ENCODE measurements at places on chromosomes 3 and 15. TPM values are rescaled to one million over a fixed set of nuclear protein-coding genes. Genes with fewer than 3 reads are reported as not detected.
A peak's percentile ranks its signal among the peaks of the same experiment; 100 is the strongest.

- H3K27me3 ChIP-seq: no peaks in the 10 kb centered on the region
- DNase-seq: no peak
- H3K4me1 ChIP-seq: peaks cover 4% of the 10 kb centered on the region
- H3K4me3 ChIP-seq: no peak overlapping the region
- H3K27ac ChIP-seq: no peak overlapping the region
Observed at GRCh38 chr3:192993411-192993810, 75.8 kb upstream of the MB21D2 start.

GRCh38 chr15:29632671-29633406 is 189.4 kb downstream of the TJP1 start:
- H3K36me3 ChIP-seq: no peaks in the 10 kb centered on the region
- peaks cover 5% of the 10 kb centered on the region for H3K4me1 ChIP-seq
- no peak overlapping the region for H3K4me3 ChIP-seq

IQCH gene
- total RNA-seq: 4.4 TPM

- H3K27me3 ChIP-seq: no peaks in the 10 kb centered on the region
- H3K4me3 ChIP-seq: no peak overlapping the region
- no peaks in the 10 kb centered on the region for H3K36me3 ChIP-seq
Observed at GRCh38 chr3:189455641-189456417, 175.4 kb upstream of the TP63 start.

DNA sequence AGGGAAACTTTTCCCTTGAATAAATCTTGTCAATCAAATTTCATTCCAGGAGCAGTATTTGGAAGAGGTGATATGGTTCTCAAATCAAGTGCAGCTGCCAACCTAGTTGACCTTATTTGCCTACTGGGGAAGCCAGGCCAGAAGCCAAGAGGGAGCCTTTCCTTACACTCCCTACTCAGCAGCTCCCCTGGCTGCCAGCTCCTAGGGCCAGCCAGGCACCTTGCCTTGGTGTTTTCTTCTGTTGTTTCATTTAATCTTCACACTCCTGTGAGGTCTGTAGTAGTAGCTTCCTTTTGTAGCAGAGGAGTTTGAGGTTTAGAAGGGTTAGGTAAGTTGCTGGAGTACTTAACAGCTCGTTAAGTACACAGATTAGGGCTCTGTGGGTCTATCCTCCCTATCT is 22.6 kb downstream of the MKRN2OS start:
- no peak for DNase-seq
- H3K27ac ChIP-seq: no peak overlapping the region
- H3K4me1 ChIP-seq: no peaks in the 10 kb centered on the region
- no peak overlapping the region for H3K4me3 ChIP-seq

CHST14 gene
- 5.8 TPM for total RNA-seq

HRH1 gene
- 14.8 TPM for total RNA-seq

DNA sequence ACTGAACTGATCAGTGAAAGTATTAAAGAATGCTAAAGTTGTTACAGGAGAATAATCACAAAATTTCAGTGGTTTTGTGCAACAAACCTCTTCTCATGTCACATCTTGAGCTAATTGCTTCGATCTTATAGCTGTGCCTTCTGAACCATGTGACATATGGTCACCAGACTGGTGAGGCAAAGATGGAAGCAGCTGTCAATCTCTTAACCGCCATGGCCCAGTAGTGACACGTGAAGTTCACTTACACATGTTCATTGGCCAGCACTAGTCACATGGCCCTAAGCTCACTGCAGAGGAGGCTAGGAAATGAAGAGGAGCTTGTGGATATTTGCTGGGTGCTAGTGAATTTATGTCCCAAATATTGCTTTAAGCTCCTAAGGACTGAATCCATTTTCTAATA is 32.5 kb downstream of the BOC start:
- H3K27me3 ChIP-seq: no peaks in the 10 kb centered on the region
- H3K4me3 ChIP-seq: no peak overlapping the region
- no peaks in the 10 kb centered on the region for H3K4me1 ChIP-seq
- no peaks in the 10 kb centered on the region for H3K36me3 ChIP-seq
- DNase-seq: no peak
- no peak overlapping the region for H3K27ac ChIP-seq

GRCh38 chr3:157574531-157574930 is 71.3 kb upstream of the VEPH1 start:
- H3K4me3 ChIP-seq: no peak overlapping the region
- no peak for DNase-seq
- H3K36me3 ChIP-seq: no peaks in the 10 kb centered on the region
- no peaks in the 10 kb centered on the region for H3K27me3 ChIP-seq
- peaks cover 11% of the 10 kb centered on the region for H3K4me1 ChIP-seq

DNA sequence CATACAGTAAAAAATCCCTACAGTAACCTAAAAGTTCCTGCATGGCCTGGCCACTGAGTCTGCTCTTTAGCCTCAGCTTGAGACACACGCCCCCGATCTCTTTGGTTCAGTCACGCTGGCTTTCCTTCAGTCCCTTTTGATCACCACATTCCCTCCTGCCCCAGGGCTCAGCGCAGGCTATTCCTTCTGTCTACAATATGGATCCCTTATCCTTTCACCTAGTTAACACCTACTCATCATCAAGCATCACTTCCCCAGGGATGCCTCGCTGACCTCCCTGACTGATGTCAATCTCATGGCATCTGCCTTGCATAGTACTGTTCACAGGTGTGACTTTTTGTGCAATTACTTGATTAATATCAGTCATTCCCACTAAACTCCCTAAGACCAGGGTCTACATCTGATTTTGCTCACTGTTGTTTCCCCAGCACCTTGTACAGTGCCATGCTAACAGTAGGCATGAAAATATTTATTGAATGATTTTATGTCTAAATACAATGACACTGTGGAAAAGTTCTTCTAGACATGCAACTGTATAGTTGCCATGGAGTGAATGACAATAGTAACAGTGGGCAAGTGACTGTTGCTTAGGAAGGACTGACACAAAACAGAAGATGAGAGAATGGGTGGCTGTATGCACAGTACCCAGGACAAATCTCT is at the start of gene SNTN:
Gene SNTN (plus strand): TSS at position 610 of the 660 bp plus-strand sequence. CDS start 13 bp downstream, at position 623.
- H3K27me3 ChIP-seq: peaks cover 28% of the 10 kb centered on the region
- H3K4me3 ChIP-seq: no peak within 1 kb of the TSS
- DNase-seq: no peak
- no peak within 1 kb of the TSS for H3K27ac ChIP-seq
- no peaks in the 10 kb centered on the region for H3K36me3 ChIP-seq

RYR3 gene
- not detected for total RNA-seq

GRCh38 chr3:129106320-129106719 is 15.3 kb downstream of the RAB43 start:
- peaks cover 13% of the 10 kb centered on the region for H3K4me1 ChIP-seq
- H3K4me3 ChIP-seq: no peak overlapping the region
- H3K36me3 ChIP-seq: peaks cover 43% of the 10 kb centered on the region
- H3K27me3 ChIP-seq: no peaks in the 10 kb centered on the region
- H3K27ac ChIP-seq: no peak overlapping the region

DNA sequence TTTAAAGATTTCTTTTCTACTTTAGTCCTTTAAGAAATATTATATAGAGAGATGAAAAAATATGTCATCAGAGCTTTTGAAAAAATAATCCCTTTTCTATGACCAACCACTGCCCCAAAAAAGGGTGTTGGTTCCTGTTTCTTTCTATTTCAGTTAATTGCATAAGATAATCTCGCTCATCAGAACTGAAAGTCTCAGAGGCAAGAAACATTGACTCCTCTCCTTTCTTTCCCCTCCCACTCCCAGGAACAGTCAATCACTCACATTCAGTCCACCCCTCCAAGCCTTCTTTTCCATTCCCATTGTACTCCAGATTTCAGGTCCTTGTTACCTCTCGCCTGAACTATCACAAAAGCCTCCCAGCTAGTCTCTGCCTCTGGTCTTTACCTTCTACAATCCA is 153.7 kb upstream of the ABI3BP start:
- H3K4me1 ChIP-seq: peaks cover 9% of the 10 kb centered on the region
- H3K36me3 ChIP-seq: peaks cover 4% of the 10 kb centered on the region
- H3K4me3 ChIP-seq: no peak overlapping the region
- no peak for DNase-seq
- peak overlapping the region; percentile 92 for H3K27ac ChIP-seq

DNA sequence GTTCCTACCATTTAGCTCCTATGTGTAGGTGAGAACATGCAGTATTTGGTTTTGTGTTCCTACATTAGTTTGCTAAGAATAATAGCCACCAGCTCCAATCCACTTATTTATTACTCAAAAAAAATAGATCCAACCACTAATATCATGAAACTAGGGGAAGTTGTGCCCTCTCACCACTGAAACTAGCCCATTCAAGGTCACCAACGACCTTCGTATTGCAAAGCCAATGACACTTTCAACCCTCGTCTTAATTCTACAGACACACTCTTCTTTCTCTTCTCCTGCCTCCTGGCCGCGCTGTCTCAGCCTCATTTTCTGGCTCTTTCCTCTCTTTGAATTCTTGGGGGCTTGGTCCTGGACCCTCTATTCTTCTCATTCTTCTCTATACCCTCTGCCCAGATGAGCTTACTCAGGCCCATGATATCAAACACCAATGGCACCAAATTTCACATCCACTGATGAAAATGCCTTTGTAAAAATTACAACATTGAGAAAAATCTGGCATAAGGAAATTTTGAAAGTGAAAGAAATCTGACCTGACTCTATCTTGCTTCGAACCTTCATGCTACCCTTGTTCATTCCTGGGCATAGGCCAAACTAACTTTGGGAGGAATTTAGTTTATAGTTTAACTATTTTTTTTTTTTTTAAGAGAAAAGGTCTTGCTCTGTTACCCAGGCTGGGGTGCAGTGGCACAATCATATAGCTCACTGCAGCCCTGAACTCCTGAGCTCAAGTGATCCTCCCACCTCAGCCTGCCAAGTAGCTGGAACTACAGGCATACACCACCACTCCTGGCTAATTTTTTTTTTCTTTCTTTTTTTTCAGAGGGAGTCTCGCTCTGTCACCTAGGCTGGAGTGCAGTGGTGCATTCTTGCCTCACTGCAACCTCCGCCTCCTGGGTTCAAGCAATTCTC is 25.4 kb upstream of the LIMD1 start:
- H3K27ac ChIP-seq: no peak overlapping the region
- no peaks in the 10 kb centered on the region for H3K36me3 ChIP-seq
- DNase-seq: no peak
- H3K4me3 ChIP-seq: no peak overlapping the region

- no peaks in the 10 kb centered on the region for H3K4me1 ChIP-seq
- no peak for DNase-seq
- H3K27me3 ChIP-seq: peaks cover 54% of the 10 kb centered on the region
- no peak overlapping the region for H3K27ac ChIP-seq
- H3K36me3 ChIP-seq: no peaks in the 10 kb centered on the region
Observed at GRCh38 chr3:116246406-116246980, 198.8 kb downstream of the LSAMP start.

GPR62 gene
- not detected for total RNA-seq

DNA sequence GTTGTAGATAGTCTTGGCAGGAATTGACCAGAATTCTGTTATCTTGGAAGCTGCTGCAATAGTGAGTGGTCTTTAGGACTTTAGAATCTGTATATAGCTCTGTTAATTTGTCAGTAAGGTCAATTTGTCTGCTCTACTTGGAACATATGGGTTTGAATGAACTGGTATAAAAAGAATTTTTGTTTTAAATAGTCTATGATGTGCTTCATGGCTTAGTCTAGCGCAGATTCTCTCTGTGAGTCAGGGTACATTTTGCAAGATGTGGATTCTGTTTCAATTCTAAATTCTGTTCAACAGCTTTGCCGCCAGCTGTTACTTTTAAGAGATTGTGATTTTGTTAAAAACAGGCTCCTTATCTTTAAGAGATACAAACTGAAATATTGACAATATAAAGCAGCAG is 135.9 kb upstream of the AGBL1 start:
- H3K27me3 ChIP-seq: no peaks in the 10 kb centered on the region

GLDN gene
- total RNA-seq: not detected

PP2D1 gene
- total RNA-seq: not detected

- no peak for DNase-seq
- H3K36me3 ChIP-seq: peaks cover 64% of the 10 kb centered on the region
- H3K4me3 ChIP-seq: no peak overlapping the region
- no peaks in the 10 kb centered on the region for H3K4me1 ChIP-seq
- no peaks in the 10 kb centered on the region for H3K27me3 ChIP-seq
Observed at GRCh38 chr3:57896691-57897090, 111.5 kb upstream of the FLNB start.

TGM4 gene
- 2.5 TPM for total RNA-seq

- peak overlapping the region; percentile 25 for H3K27ac ChIP-seq
- no peak overlapping the region for H3K4me3 ChIP-seq
- peaks cover 16% of the 10 kb centered on the region for H3K4me1 ChIP-seq
- H3K36me3 ChIP-seq: peaks cover 44% of the 10 kb centered on the region
Observed at GRCh38 chr3:185696039-185696438, 109.9 kb downstream of the SENP2 start.

GRCh38 chr3:38117748-38118420 is 19.0 kb downstream of the ACAA1 start:
- H3K27me3 ChIP-seq: peaks cover 12% of the 10 kb centered on the region
- no peak overlapping the region for H3K27ac ChIP-seq
- no peak overlapping the region for H3K4me3 ChIP-seq
- no peaks in the 10 kb centered on the region for H3K4me1 ChIP-seq
- DNase-seq: peak; percentile 65

DNA sequence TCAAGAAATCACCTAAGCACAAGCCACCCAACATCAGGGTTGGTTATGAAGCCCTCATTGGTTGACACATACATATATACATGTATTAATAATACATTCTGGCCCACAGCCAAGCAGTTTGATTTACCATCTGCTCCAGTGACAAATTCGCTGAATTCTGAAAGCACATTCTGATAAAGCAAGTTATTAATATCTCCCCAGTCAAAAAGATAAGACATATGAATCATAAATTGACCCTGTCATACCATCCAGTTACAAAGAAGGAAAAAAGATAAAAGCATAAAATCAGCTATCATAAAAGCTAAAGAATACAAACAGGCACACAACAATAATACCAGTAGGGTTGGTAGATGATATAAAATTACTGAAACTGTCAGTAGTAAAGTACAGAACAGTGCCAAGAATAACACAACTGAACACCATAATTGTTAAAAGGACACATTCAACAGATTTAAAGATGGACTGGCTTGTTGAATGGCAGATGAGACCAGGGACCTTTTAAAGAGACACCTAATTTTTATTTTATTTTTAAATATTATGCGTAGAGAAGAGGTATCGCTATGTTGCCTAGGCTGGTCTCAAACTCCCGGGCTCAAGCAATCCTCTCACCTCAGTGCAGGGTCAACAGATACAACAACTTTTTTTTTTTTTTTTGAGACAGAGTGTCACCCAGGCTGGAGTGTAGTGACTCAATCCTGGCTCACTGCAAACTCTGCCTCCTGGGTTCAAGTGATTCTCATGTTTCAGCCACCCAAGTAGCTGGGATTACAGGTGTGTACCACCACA is 7.7 kb downstream of the SNX4 start:
- H3K36me3 ChIP-seq: peaks cover 55% of the 10 kb centered on the region
- H3K4me3 ChIP-seq: no peak overlapping the region
- no peaks in the 10 kb centered on the region for H3K27me3 ChIP-seq
- H3K4me1 ChIP-seq: peaks cover 20% of the 10 kb centered on the region

PYGO1 gene
- 5.1 TPM for total RNA-seq

DNA sequence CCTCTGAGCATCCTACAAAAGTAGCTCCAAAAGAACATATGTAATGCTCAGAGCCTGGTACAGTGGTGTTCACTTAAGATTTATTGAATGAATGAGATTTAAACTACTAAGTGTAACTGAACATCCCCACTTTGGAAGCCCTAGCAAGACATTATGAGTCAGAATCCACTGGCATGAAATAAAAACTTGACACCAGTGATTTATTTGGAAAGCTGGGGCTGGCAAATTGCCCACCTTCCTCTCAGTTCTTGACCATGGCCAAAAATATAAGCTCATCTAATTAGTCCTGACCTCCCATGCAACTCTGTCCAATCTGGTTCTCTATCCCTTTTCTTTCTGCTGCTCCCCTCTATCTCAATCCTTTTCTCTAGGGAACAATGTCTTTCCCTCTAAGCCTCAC is 418.0 kb downstream of the PLCL2 start:
- H3K27me3 ChIP-seq: no peaks in the 10 kb centered on the region
- H3K36me3 ChIP-seq: no peaks in the 10 kb centered on the region
- no peak overlapping the region for H3K27ac ChIP-seq
- peak; percentile 27 for DNase-seq

Data from MCF 10A (cell line).